ENCODE measurements at places on chromosomes 7 and 10.

- no peak for DNase-seq
Measured at GRCh38 chr7:139721417-139721816, 56.4 kb downstream of the HIPK2 start.

GRCh38 chr10:113356794-113357680, 195.8 kb upstream of the HABP2 start:
- no peak for DNase-seq

GRCh38 chr7:136104269-136104603, 127.1 kb upstream of the MTPN start:
- no peak for DNase-seq

DNA sequence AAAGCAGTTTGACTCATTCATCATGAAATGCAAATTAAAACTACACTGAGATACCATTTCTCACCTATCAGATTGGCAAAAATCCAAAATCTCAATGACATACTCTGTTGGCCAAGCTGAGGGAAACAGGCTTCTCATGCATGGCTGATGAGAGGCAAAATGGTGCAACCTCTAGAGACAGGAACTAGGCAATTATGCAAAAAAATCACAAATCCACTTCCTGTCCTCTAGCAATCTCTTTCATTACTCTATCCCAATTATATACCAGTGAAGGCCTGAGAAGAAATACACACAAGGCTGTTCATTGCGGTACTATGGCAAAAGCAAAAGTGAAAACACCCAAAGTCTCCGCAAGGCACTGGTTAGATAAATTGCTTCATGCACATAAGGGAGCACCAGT, 25.9 kb upstream of the PTPRN2 start:
- no peak for DNase-seq

DNA sequence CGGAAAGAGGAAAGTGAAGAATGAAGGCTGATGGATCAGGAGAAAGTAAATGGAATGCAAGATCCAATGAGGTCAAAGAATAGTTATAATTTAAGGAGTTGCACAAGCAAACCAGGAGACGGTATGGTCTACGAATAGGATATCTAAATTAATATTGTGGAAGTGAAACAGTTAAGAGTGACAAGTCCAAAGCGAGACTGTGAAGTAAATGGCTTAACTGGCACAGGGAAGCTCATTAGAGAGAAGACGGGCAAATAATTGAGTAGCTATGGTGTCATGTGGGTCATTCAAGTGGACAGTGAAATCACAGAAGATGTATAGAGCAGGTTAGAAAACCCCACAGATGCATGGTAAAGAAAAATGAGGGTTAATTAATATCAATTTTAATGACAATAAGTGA, 3.2 kb downstream of the CYP51A1 start:
- no peak for DNase-seq

- no peak for DNase-seq
Measured at GRCh38 chr7:115122388-115122787, 200.5 kb downstream of the MDFIC start.

- DNase-seq = no peak
Measured at GRCh38 chr7:117756586-117757085, 116.6 kb downstream of the CTTNBP2 start.

DNA sequence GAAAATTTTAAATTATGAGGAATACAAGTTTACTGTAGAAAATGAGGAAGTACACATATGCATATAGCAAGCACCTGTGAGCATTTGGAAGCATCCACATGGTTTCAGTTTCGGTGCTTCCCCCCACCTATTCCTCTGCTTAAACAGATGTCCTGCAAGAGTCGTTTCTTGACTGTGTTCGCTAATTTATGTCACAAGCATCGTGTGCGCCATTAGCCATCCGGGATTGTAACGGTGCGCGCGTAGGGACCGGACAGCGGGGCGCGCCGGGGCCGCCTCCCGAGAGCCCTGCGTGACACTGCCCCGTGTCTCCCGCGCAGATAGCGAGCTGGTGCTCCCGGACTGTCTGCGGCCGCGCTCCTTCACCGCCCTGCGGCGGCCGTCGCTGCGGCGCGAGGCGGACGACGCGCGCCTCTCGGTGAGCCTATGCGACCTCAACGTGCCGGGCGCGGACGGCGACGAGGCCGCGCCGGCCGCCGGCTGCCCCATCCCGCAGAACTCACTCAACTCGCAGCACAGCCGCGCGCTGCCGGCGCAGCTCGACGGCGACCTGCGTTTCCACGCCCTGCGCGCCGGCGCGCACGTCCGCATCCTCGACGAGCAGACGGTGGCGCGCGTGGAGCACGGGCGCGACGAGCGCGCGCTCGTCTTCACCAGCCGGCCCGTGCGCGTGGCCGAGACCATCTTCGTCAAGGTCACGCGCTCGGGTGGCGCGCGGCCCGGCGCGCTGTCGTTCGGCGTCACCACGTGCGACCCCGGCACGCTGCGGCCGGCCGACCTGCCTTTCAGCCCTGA, 90.9 kb downstream of the NEURL1 start:
- DNase-seq = no peak

DNA sequence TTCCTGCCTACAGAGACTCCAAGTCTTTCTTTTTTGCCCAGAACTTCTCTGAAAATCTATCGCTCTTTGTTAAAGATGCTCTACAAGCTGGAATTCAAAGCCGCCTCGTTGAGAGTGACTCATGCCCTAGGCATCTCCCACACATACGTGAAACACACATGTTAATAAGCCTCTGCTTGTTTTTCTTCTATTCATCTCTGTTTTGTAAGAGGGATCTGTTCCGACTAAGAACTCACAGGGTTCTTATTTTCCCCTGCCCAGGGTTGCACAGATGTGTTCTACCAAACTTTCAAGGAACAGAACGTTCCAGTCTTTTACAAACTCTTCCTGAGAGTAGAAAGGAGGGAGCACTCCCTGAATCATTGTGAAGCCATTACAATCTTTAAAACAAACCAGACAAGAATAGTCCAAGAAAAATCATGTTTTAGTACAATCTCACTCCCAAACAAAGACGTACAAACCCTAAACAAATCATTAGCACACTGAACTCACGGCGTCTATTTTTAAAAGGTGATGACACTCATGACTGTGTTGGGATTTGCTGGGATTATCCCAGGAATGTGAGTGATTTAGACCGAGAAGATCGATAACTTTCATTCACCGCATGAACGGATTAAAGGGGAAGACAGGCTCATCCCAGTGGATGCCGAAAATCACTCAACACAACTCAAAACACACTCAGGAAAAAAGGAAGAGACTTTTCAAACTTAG, 55.3 kb upstream of the INPP5A start:
- DNase-seq = no peak

GRCh38 chr10:129884398-129885078, 79.5 kb downstream of the EBF3 start:
- no peak for DNase-seq
